ENCODE measurements at places on chromosomes 5 and 9. TPM values are rescaled to one million over a fixed set of nuclear protein-coding genes. Genes with fewer than 3 reads are reported as not detected.

DNA sequence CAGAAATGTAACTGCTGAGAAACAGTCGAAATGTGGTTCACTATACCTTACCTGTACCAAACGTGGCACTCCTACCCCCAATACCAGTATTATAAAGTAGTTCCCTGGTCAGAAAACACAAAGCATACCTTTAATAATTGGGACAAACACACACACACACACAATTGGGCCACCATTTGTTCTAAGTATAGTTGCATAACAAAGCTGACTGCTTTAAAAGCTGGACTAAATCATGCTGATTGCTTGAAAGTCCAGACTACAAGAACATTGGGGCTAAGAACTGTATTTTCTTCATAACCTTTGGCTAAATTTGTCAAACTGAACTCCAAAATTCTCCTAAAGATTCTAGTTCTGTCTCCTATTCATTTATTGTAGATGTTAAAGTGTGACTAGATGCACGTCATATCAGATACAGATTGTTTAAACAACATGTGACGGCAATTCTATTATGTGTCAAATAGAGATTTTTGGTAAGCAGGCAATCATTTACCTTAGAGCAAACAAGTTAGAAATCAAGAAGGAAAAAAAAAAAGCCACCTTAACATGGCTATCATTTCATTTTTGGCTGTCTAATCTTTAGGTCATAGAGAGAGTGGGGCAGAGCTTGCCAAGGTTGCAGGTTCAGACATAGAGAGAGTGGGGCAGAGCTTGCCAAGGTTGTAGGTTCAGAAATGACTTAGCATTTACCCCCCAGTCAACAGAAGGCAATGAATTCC, 265.1 kb downstream of the ARL15 start:
- no peak for DNase-seq

- no peak for DNase-seq
Measured at GRCh38 chr9:75071530-75072122, 16.3 kb downstream of the NMRK1 start.

GRCh38 chr5:6734781-6735180, 21.5 kb downstream of the TENT4A start:
- no peak for DNase-seq

DNA sequence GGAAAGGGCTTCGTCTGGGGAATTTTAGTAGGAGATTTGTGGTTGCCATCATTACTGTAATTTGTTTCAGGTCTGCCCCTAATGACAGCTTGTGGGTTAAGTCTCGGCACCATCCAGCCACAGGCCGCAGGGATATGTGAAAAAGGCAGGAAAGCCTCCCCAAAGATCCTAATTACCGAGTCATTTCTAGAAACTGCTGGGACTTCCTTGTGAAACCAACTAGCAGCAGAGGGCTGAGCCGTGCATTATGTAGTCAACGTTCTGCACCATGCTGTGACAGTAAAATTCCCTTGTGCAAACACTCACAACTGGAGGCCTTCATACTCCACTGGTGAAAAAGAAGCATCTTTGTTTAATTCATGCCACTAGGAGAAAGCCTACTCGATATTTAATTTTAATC, 230.3 kb downstream of the MPDZ start:
- no peak for DNase-seq

CEP78 gene
- 25.8 TPM for total RNA-seq

DOCK2 gene
- total RNA-seq, result 0.87 TPM

SPATA31C1 gene
- total RNA-seq, result not detected

DNA sequence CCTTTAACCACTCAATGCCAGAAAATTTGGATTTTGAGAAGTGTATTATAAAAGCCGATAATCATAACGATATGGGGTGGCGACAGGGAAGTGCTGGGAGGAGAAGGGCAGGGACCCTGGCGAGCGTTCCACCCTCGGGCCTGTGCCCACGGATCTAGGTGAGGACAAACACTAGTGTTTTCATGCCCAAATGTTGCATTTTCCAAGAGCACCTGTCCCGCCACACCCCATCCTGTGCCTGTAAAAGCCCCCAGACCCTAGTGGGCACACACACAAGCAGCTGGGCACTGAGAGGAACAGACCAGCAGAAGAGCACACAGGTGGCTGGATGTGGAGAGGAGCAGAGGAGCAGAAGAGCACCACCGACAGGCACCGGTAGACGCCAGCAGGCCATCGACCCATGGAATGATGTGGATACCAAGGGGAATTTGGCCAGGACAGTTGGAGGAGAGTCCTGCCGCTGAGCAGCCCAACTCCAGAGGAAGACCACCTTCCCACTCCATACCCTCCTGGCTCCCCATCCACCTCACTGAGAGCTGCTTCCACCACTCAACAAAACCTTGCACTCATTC, 315.0 kb downstream of the EDIL3 start:
- no peak for DNase-seq

DNA sequence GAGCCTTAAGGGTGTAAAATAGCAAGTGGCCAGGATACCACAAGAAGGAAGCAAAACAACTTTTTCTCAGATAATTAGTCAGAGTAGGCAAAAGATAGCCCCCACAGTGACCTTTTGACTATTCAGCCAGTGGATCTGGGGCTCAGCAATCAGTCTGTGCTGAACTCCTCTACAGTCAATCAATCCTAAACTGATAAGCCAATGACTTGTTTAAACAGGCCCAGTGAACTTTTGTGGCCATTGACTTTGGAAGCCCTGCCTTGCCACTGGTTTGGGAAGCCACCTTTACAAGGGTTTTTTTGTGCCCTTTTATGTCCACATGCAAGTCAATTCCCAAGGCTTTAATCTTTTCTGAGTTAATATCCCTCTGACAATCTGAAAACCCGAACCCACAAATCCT, 1565.0 kb upstream of the WWC1 start:
- DNase-seq, result no peak

DNA sequence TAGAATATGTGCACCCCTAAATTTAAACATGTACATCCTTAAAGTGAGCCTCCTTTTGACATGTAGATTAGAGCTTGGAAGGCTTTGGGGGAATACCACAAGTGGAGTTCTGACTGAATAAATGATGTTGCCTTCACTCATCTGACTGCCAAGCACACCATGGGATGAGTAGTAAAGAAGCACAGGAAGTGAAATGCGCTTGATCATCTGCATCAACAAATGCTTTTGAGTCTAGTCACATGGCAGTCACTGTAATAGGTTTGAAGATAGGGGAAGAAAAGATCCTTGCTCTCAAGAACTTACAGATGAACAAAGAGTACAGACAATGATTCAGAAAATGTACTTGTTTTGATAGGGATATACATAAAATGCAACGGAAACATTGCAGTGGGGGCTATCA, 62.0 kb upstream of the STARD4 start:
- no peak for DNase-seq

PCDHGC3 gene
- 7.0 TPM for total RNA-seq

PCDHB14 gene
- total RNA-seq, result 2.7 TPM

DNA sequence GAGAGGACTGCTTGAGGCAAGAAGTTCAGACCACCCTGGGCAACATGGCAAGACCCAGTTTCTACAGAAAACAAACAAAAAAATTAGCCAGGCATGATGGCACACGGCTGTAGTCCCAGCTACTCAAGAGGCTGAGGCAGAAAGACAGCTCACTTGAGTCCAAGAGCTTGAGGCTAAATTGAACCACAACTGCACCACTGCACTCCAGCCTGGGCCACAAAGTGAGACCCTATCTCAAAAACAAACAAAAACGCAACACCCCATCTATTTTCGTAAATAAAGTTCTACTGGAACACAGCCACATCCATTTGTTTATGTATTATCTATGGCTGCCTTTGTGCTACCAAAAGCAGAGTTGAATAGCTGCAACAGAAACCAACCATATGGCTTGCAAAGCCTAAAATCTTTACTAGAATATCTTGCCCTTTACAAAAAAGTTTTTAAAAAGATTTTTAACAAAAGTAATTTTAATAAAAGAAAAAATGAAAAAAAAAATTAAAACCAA, 67.5 kb downstream of the SETX start:
- no peak for DNase-seq

GRCh38 chr5:54719384-54720283, 202.1 kb downstream of the SNX18 start:
- DNase-seq, result no peak

EIF4E1B gene
- total RNA-seq, result not detected

- no peak for DNase-seq
Measured at GRCh38 chr5:133663397-133664054, 51.2 kb upstream of the FSTL4 start.

CFAP90 gene
- not detected for total RNA-seq

GRCh38 chr5:155750571-155750970, 576.4 kb upstream of the SGCD start:
- DNase-seq, result no peak

GRCh38 chr5:68372161-68372560, 156.6 kb downstream of the PIK3R1 start:
- no peak for DNase-seq

GRCh38 chr9:135980926-135981630, 19.9 kb upstream of the UBAC1 start:
- no peak for DNase-seq

GRCh38 chr5:98105681-98106080, 667.8 kb upstream of the RGMB start:
- no peak for DNase-seq

PCDHAC1 gene
- 1.1 TPM for total RNA-seq

- DNase-seq, result no peak
Measured at GRCh38 chr5:164202338-164202737, 696.9 kb downstream of the MAT2B start.

- no peak for DNase-seq
Measured at GRCh38 chr9:89655990-89656657, 51.3 kb downstream of the GADD45G start.

DNA sequence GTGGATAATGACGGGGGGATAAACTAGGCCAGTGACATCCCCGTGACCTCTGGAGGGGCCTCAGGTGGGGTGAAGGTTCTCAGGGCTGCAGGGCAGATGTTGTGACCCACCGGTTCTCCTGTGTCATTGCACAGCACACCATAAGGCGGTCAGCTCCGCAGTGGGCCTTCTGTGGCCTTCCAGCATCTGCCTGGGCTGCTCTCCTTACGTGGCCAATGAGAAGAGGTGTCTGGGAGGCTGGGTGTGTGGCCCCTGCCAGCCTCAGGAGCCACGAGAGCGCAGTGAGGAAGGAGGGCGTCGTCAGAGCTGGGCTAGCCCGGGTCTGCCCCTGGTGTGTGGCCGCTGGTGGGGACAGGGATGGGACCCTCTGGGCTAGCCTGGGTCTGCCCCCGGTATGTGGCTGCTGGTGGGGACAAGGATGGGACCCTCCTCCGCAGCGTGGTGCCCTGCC, 48.7 kb downstream of the COL5A1 start:
- DNase-seq, result no peak

ANKRD34B gene
- not detected for total RNA-seq

TEX48 gene
- not detected for total RNA-seq

DNA sequence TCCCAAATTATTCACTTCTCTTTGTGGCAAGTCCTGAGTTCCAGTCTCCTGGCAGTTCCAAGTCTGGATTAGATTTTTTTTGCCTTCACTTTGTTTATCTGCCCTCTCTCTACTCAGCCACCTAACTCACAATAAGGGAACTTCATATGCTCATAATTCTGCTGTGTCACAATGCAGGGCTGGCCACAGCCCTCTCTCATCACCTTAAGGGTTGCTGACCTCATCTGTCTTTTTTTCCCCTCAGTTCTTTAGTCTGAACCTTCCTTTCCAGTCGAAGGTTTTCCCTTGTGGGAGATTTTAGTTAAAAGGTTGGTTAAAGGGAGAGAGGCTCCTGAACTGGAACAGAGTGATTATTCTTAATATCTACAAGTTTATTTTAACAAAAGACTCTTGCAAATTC, 4.1 kb downstream of the BAG1 start:
- no peak for DNase-seq

GRCh38 chr9:86093788-86094555, 5.4 kb downstream of the GOLM1 start:
- peak; percentile 42 for DNase-seq

- DNase-seq, result no peak
Measured at GRCh38 chr5:180599981-180600553, 8.8 kb upstream of the SCGB3A1 start.

GRCh38 chr5:93186076-93186682, 394.8 kb downstream of the NR2F1-AS1 start:
- DNase-seq, result no peak

DNA sequence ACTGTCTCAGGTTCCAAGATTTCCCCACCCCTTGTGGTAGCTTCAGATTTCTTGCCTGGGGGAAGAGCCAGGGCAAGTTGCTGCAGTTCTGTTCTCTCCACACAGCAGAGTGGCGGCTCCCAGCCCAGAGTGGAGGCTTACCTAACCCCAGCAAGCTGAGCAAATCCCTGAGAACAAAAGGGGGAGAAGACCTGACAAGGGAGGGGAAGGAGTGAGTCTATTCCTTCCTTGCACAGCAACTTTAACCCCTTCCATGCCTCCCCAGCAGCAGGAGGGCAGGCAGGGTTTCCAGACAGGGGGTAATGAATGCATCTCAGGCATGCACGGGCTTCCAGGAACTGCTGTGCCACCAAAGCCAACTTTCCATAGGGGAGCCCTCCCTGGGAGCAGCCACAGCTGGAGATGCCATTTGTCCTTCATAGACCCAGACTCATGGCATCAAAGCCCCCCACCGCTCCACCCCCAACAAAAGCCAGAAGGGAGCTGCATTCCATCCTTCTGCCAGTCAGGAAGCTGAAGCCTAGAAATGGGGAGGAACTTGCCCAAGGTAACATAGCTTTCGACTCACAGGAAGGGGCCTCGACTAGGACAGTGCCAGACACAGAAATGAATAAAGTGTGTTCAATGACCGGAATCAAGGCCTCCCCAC, 28.8 kb upstream of the FAT2 start:
- DNase-seq, result no peak

- DNase-seq, result no peak
Measured at GRCh38 chr9:108709997-108710396, 145.8 kb downstream of the ACTL7B start.

DNA sequence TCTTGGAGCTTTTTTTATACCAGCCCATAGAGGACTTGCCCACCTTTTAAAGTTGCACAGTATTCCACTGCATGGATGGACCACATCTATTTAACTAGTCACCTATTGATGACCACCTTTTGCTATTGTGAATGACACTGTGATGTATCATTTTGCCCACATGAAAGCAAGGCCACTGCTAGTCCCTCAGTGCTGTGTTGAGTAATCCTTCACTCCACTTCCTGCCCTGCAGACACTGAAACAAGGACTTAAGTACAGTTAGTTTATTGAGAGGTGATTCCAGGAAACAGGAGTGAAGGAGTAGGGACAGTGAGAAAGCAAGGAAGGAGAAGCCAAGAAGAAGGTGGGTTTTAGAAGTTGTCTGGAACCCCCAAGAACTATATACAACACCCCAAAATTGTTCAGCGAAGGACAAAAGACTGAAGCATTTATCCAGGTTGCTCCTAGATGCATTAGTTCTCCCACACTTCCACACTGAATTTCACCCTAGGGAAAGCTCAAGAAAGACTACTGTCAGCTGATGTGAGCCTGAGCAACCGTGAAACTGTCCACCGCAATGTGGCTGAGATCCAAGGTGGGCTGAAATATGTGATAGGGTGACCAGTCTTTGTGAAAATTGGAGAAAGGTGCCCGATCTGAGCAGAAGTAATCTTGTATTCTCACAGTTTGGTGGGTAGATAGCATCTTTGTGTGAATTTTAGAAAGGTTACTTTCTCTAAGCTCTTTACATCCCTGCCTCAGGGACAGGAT, 45.2 kb upstream of the ANKRD31 start:
- DNase-seq, result no peak

- no peak for DNase-seq
Measured at GRCh38 chr5:99059685-99060084, 130.9 kb upstream of the CHD1 start.

GNA14 gene
- total RNA-seq, result not detected

NIM1K gene
- not detected for total RNA-seq
